GOT3 (cell line): ENCODE measurements at places on chromosomes 16 and 17.

- no peak for DNase-seq
Observed at GRCh38 chr16:86490859-86491639, 19.3 kb upstream of the FOXF1 start.

- no peak for DNase-seq
Observed at GRCh38 chr16:48879223-48880122, 269.5 kb upstream of the N4BP1 start.

- DNase-seq, result peak; percentile 58
Observed at GRCh38 chr17:80892019-80892855, 99.4 kb upstream of the CHMP6 start.

GRCh38 chr16:3482659-3483241, 12.5 kb downstream of the C16orf90 start:
- no peak for DNase-seq

DNA sequence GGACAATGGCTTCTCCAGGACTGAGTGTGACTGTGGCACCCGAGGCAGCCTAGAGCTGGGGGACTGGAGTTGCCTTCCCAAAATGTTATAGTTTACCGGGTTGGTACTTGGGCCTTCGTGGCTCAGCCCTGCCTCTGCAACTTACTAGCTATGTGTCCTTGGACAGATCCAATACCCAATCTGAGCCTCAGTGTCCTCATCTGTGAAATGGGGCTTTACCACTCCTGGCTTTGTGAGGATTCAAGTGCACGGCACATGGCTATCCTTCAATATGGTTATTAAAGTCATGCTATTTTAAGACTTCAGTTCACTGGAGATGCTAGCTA, 9.6 kb downstream of the IRX5 start:
- DNase-seq, result no peak

DNA sequence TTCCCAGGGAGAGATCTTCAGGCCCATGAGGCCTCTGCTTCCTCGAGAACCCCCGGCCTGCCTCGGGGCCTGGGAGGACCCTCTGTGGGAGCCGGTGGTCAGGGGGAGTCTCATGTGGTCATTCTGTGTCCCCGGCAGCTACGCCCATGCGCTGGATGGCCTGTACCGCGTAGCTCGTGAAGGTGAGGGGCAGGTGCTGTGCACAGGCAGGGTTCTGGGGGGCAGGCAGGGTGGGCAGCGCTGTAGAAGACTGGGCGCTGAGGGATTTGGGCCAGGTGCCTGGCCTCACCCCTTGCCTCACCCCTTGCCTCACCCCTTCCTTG, 4.6 kb downstream of the SLC25A10 start:
- no peak for DNase-seq

DNA sequence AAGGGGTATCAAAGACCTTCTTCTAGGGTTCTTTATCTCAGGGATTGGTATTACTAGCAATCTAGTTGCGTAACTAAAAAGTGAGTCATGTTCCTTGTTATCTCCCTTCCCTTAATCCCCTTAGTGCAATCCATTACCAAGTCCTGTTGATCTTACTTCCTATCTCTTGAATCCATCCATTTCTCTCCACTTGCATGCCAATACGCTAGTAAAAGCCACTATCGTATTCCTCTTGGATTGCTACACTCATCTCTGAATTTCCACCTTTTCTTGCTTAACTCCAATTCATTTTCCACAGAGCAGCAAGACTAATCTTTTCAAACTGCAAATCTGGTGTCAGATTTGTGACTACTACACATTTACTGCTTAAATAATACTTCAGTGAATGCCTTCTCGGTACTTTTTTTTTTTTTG, 1.8 kb upstream of the ADAT1 start:
- DNase-seq, result no peak

DNA sequence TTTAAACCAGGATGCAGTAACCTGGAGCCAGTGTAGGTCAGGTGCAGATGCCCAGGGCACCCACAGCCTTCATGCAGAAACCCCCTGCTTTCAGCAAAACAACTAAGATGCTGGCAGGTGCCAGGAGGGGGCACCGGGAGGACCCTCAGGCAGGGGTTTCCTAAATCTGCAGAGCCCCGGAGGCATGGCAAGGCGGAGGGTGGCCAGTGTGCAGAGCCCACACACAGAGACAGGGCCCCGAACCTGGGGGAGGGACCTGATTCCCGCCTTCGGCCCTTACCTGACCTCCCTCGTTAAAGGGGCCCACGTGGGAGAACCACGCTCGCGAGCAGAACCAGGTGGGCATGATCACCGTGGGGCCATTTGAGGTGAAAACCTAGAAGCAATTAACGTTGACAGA, 114.0 kb upstream of the METRNL start:
- no peak for DNase-seq

DNA sequence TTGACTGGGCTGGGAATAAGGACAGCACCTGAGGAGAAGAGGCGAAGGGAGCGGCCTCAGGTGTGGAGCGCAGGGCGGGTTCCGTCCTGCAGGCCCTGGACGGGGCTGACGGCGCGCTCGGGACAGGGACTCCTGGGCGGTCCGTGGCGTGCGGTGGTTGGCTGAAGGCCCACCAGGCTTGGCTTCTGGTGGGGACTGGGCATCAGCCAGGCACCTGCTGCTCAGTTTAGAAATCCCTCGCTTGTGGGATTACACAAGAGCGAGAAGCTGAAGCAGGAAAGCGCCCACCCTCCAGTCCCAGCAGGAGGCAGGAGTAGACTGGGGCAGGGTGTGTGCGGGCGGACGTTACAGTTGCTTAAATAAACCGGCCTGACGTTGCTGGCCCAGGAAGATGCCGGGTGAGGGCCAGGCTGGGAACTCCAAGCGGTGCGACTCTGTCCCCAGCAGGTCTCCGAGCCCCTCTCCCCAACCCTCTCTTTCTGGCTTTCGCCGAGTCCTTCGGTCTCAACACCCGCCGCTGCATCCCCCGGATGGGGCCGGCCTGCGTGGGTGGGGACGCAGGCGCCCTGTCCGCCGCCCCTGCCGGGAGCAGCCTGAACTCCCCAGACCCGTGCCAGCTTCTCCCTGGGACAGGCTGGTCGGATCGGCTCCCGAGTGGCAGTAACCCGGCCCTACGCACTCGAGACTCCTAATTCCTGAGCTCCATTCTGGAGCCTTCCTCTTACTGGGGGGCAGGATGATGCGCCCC, 639 bp downstream of the MIF4GD start:
- DNase-seq, result peak; percentile 26

- no peak for DNase-seq
Observed at GRCh38 chr16:12260647-12261262, 284.2 kb downstream of the SNX29 start.

GRCh38 chr17:65064452-65065019, 8.0 kb upstream of the GNA13 start:
- no peak for DNase-seq

GRCh38 chr16:30605158-30605557, 5.0 kb downstream of the ZNF689 start:
- DNase-seq, result no peak

- DNase-seq, result no peak
Observed at GRCh38 chr17:59754552-59754951, 47.1 kb downstream of the VMP1 start.

DNA sequence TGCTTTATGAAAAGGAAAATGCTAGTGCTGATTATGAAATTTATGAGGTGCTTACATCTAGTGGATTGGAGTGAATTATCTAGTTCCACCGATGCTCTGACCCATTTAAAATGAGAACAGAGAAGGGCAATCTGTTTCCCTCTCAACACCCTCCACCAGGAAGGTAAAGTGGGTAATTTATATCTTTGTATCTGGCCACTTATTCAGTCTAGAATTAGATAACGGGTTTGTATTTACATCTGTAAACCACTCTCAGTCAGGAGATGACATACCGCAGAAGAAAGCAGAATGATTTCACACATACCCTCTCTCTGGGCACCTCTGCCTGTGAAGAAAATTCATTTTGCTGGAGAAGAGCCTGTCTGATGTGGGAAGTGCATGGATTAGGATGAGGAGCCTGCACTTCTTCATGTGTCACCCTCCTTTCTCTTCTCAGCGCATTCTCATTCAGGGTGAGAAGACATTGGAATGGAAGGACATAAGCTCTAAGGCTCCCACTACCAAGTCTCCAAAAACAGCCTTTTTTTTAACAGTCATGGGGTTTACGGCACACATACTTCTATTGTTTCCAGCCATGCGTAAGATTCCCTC, 646.7 kb upstream of the SALL1 start:
- no peak for DNase-seq

- DNase-seq, result no peak
Observed at GRCh38 chr16:81688182-81688581, 90.9 kb upstream of the PLCG2 start.
